ENCODE measurements at places on chromosomes 1 and 21.

DNA sequence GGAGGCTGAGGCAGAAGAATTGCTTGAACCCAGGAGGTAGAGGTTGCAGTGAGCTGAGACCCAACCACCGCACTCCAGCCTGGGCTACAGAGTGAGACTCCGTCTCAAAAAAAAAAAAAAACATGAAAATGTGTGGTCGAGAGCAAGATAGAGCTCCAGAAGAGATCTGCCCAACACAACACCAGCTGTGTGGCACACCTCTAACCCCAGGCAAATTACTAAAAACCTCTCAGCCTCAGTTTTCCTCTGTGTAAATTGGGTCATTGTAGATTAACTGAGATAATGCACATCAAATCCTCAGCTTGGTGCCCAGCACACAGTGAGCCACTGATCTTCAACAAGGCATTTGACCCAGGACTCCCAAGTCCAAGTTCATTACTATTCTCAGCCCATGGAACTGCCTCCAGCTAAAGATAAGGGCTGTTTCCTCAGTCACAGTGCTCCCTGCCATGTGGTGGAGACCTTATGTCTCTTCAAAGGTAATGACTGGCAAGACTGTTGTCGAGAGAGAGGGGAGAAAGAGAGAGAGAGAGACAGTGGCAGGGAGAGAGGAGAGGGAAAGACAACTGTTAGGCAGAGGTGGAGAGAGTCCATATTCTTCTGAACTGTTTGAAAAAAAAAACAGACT is 58.1 kb downstream of the PTP4A2 start:
- no peak for DNase-seq

GRCh38 chr1:245877976-245878375 is 629.1 kb downstream of the SMYD3 start:
- DNase-seq = no peak

DNA sequence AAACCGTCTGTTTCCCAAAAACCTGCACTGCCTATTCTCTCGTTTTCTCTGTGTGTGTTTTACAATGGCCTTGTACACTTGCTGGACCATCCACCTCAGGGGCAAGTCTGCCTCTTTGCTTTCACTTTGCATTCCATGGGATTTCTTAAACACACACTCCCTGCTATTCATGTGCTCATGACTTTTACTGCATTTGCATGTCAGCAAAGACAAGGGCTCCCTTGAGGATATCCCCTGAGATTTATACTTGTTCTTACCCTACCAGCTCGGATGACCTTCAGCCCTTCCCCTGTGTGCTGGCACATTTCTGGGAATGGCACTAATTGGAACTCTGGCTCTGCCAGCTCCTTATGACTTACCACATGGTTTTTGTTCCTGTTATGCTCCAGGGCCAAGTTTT is 386.9 kb downstream of the AMY1C start:
- DNase-seq = no peak

- DNase-seq = no peak
Observed at GRCh38 chr1:180928331-180929230, 15.9 kb downstream of the KIAA1614 start.

DNA sequence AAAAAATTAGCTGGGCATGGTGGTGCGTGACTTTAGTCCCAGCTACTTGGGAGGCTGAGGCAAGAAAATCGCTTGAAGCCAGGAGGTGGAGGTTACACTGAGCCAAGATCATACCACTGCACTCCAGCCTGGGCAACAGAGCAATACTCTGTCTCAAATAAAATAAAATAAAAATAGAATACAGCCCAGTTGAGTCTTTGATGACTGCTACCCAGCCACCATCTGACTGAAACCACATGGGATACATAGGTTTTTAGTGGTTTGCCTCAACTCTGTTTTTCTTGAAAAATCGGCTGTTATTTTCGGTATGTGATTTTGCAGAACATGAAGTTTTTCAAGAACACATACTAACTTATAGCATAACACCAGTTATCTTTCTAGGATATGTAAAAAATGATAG is 46.5 kb downstream of the EPRS1 start:
- DNase-seq = no peak

Data from progenitor cell of endocrine pancreas (in vitro differentiated cells).